ENCODE measurements at places on chromosomes 1 and 21.

DNA sequence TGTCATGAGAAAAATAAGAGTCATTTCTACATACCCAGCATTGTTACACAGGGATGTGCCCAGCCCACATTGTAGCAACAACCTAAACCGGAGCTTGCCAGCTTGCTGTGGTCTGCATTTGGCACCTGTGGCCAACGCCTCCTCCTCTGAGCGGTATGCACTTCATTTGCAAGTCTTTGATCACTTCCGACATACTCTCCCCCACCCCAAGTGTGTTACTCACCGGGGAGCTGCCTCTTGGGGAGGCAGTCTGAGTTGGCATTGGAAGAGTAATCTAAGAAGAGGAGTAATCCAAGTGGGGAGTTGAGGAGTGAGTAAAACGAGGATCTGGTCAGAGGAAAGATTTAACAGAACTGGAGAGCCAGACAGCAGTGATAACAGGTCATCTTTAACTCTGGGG is 3.8 kb downstream of the BCL9 start:
- peak; percentile 58 for DNase-seq

GRCh38 chr1:228937851-228938536 is 202.7 kb downstream of the RHOU start:
- no peak for DNase-seq

DNA sequence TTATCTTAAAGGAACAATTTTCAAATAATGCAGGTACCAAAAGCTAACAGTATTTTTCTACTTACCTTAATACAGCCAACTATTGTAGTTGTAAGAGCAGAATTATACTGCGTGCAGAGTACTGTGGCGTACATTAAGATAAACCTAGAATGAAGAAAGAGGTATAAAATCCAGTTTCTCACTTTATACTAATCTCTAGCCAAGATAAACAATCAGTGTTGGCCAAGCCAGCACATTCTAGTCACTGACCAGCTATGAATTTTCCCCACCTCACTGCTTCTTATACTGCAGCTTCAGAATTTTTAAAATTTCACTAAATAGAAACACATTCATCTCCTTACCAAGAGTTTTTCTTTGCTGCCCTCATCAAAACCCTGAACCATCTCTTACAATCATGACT is 33.6 kb downstream of the SLC35D1 start:
- no peak for DNase-seq

DNA sequence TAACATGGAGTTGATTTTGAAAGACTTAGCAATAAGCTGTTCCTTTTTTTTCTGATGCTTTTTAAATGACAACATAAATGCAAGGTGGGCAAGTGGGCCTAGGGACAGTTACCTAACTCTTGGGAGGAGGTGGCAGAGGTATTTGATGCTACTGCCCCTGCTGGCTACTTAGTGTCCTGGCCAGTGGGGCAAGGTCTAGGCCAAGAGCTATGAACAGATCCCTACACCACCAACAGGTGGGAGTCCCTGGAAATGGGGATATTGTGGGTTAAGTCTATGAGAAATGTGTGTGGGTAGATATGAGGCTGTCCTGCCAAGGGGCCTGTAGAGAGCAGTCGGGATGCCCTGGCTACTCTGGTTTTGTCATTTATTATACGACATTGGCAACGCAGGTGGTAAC is 31.3 kb upstream of the B3GALT5 start:
- no peak for DNase-seq

GRCh38 chr21:45143855-45144254 is 69.5 kb downstream of the ADARB1 start:
- DNase-seq = no peak

- DNase-seq = no peak
Observed at GRCh38 chr1:221777431-221778072, 35.7 kb upstream of the DUSP10 start.

DNA sequence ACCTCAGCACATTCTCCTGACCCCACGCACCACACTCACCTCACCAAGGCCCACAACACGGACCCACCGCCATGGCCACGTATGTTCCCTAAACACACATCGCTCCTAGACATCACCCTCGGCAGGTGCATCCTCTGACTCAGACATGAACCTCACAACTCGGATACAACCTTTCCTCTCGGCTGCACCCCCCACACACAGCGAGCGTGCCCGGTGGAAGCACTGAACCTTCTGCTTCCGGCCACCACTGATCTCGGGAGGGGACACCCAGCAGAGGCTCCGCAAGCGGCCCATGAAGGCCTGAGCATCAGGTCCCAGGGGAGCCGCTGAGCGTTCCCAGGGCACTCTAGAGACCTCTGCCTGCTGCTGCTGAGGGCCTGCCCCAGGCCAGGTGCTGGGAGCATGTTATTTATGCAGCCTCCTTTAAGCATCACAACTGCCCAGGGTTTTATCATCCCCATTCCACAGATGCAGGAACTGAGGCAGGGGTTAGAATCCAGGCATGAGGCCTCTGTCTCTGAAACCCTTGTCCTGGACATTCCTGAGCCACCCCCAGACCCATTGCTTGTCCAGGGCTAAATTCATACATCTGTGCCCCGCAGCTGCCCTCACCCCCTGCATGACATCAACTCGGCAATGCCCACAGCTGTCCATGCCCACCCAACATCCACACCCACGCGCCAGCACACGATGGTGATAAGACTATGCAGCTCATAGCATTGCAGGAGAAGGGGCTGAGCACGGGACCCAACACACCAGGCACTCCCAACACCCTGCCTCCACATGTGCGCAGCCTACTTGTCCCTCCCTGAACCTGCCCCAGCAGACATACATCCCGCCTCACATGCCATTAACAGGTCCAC is 27.0 kb downstream of the SDC3 start:
- DNase-seq = no peak

- no peak for DNase-seq
Observed at GRCh38 chr1:178243119-178243518, 149.2 kb downstream of the RASAL2 start.

- no peak for DNase-seq
Observed at GRCh38 chr1:215497528-215497927, 69.6 kb upstream of the KCTD3 start.

DNA sequence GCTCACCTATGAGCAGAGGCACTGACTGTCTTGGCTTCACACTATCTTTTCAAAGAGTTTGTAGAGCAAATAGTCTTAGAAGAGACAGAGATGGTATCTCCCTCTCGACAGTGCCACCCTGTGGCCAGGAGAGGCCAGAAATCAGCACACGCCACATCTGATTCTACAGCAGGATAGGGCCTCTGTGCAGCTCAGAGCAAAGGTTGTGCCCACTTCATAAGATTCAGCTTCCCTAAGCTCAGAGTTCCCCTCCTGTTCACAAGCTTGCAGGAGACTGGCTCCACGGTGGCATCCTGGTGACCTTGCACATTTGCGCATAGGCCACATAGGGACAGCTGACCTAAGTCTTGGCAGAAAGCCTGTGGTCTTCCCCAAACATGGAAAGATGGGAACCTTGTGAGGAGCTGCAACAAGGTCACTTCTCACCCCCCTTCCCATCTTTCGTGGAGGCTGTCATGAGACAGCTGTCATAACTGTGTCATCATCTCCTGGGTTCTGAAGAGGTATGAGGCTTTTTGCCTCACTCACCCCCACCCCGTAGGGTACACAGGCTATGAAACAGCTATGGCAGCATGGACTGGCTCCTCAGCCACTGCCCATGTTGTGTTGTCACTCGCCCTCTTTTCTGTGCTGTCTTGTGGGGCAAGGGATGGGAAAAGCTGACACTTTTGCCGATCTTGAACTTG is 3.0 kb downstream of the ITLN2 start:
- DNase-seq = peak; percentile 47

GRCh38 chr21:31714741-31715365 is 17.1 kb downstream of the SCAF4 start:
- DNase-seq = no peak

GRCh38 chr21:44051462-44051941 is 39.4 kb downstream of the TRAPPC10 start:
- no peak for DNase-seq

DNA sequence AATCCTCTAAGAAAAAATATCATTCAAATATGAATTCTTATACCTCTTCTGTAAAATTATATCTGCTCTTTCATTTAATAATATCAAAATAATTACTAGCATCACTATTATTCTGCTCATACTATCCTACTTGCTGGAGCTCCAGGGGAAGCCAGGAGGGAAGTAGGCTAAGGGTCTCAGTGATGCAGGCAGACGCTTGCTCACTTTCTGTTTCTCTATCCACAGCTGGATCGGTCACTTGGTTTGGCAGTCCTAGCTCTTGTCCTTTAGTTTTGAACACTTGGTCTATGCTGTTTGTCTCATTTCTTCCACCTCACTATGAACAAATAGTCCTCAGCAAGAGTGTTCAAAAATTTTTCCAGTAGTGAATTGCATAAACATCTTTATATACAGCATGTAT is 11.3 kb downstream of the CCDC190 start:
- no peak for DNase-seq

DNA sequence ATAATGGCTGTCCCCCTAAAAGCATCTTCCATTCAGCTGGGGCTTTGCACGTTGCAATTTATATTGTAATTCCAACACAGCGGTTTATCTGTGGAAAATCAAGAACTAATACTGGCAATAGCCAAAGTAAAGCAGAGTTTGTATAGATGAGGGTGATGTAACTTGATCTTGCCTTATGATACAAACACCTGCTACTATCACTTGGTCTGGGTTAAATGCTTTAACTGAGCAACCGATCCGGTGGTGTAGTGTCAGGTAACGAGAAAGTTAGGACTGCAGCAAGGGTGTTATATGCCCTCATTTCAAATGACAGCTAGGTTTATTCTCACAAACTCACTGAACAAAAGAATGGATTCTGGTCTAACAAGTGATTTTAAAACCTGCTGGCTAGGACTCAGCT is 47.3 kb upstream of the PLPPR4 start:
- DNase-seq = no peak

DNA sequence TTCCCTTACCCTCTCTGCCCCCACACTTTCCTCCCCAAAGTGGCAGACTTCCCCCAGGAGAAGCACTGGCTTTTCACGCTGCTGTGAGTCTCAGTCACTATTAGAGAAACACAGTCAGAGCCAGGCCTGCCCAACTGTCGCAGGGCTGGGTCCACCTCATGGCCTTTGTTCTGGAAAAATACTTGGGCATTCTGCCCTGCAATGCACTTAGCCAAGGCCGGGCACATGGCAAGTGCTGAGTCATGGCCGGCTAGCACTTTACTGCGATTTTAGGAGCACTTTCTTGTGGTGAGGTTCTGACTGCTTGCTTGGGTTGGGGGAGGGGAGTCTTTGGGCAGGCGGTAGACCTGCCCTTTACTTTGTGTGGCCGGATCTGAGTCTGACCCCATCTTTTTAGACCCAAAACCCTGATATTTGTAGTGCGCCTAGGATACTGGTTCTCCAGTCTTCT is 7.7 kb downstream of the EPHX1 start:
- no peak for DNase-seq

DNA sequence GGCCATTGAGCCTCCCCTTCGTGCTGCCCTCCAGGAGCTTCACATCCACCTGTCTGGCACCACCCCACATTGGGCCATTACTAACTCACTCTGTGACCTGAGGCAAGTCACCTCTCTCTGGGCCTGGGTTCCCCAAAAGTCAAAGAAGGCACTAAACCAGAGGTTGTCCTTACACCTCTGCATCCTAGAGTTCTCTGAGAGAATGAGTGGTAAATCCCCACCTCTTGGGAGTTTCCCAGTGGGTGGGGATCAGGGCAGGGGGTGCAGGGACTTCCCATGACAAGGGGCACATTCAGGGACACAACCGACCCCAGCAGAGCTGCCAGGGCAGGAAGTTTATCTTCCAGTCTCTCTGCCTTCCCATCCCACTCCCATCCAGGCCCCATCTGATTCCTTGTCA is 99.7 kb downstream of the EPHB2 start:
- DNase-seq = no peak

GRCh38 chr1:45535988-45536766 is 14.4 kb upstream of the AKR1A1 start:
- no peak for DNase-seq

DNA sequence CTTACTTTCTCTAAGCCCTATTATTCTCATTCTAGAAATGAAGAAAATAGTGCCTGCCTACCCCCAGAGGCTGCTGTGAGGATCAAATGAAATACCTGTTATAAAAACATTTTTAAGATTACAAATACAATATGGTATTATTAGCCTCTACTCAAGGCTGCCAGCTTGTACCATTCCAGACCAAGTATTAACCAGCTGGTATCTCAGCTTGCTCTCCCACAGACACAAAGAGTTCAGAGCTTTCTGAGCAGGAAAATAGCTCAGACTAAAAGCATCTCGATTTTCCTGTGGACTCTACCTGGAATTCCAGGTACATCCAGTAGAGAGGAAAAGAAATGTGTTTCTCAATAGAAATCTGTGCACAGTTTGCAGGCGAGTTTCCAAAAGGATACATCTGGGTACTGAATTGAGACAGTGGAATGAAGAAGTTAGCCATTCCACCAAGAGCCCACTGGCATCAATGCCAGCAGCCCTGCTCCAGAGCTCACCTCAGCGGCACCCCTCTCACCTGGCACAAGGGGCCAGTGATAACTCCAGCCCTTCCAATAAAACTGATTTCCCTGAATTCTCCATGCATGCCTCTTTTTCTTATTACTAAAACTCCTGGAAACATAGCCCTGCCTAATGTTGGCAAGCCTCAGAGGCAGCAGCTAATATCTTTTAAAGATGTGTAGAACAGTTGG is 31.0 kb downstream of the TGFBR3 start:
- DNase-seq = no peak

- DNase-seq = no peak
Observed at GRCh38 chr1:30834253-30834652, 74.3 kb downstream of the SDC3 start.

DNA sequence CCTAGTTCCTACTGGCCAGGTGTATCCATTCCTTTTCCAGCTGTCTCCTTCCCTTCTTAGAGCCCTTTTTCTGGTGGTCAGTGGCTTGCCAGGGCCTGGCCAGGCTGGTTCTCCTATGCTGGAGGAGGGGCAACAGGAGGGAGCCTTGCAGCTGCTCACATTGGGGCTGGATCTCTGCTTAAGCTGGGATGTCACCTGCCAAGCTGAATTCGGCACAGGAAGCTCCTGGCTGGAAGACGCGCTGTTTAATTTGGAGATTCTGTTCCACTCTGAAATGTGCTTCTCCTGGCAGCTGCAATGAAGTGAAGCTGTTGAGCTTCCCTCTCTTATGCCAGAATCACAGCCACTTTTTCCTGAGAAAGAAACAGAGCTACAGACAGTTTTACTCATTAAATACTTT is 56.0 kb upstream of the POU3F1 start:
- DNase-seq = no peak

DNA sequence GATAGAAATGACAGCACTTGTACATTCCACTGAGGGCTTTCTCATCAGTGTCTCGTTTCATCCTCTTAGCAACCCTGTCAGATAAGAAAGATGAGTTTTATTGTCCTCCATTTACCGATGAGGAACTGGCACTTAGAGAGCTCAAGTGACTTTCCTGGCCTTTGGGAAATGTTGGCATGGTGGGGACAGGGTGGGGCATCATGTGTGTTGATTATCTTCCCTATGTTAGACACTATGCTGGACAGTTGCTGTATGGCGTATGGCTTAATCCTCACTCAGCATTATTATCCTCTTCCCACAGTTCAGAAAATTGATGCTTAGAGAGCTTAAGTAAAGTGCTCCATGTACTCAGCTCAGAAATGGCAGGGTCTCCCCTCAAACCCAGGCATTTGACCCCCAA is 163.2 kb downstream of the CAMTA1 start:
- no peak for DNase-seq

All from stimulated activated CD4-positive, alpha-beta T cell treated with anti-CD3 and anti-CD28 coated beads, Interleukin-1b, Interleukin-23, amount 100 ng/mL, for 1 hour (primary cell).